ENCODE measurements at places on chromosomes 5 and 9.

DNA sequence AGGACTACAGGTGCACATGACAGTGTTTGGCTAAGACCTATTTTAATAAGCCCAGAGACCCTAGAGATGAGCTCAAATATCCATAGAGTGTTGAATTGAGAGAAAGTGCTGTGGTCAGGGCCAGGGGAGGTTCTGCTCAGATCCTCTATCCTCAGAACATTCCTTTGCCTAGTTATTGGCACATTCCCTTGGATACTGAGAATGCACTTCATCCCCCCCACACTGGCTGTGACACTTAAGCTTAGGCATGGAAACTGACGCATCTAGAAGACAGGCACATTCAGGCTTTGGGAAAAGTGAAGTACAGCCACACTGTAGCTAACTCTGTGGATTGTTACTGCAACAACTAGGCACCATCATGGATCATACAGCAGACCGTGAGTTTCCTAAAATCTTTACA, 27.1 kb upstream of the RASGRF2 start:
- DNase-seq: no peak

- DNase-seq: no peak
Observed at GRCh38 chr5:133977161-133977787, 8.8 kb upstream of the C5orf15 start.

- no peak for DNase-seq
Observed at GRCh38 chr5:151480384-151481293, 33.2 kb downstream of the SLC36A1 start.

DNA sequence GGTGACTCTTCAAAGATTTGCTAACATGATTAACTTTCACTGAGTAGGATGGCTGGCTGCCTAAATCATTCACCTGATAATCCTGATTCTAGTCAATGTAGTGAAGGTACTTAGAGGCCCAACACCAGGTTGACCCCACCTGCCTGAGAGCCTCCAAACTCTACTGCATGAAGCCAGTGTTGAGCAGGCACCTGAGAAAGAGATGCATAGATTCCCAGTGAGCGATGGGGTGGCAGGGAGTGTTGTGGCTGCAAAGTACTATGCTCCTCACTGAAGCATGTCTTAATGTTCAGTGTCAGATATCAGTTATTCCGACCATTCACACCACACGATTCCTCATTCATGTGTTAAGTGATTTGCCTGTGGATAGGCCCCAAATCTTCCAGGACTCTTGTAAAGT, 804.4 kb downstream of the TLE4 start:
- DNase-seq: no peak

GRCh38 chr5:20678814-20679298, 690.9 kb upstream of the CDH18 start:
- DNase-seq: no peak

GRCh38 chr9:91359083-91359482, 2.6 kb downstream of the AUH start:
- no peak for DNase-seq

GRCh38 chr9:130023144-130023787, 19.7 kb downstream of the FNBP1 start:
- DNase-seq: no peak

GRCh38 chr9:86324901-86325300, 29.3 kb downstream of the TUT7 start:
- DNase-seq: no peak

DNA sequence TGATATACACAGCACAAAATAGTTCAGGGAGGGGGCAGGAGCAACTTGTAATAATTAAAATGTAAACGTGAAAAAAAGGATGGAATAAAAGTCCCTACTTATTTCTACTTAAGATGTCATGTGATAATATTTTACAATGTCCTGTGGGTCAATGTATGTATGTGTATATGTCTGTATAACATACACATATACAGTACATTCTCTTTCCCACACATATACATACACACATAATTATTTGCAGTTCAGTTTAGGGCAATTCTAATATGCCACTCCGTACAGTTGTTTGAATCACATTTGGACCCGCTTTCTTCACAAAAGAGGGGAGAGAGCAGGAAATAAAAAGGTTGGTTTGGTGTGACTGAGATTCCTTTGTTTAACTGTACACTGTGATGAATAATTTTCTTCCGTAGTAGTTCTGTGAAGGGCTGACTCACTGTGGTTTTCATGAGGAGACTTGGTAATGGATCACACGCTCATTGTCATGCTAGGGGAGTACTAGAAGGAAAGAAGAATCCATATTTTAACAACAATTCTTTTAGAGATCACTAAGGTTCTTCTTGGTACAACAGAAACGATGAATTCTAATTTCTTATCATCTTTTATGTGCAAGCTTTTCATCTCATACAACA, 26.2 kb upstream of the ACOT12 start:
- DNase-seq: peak; percentile 88

GRCh38 chr5:50923768-50924494, 257.5 kb downstream of the PARP8 start:
- DNase-seq: no peak

- peak; percentile 62 for DNase-seq
Observed at GRCh38 chr9:113588242-113588810, 124.8 kb downstream of the RGS3 start.

DNA sequence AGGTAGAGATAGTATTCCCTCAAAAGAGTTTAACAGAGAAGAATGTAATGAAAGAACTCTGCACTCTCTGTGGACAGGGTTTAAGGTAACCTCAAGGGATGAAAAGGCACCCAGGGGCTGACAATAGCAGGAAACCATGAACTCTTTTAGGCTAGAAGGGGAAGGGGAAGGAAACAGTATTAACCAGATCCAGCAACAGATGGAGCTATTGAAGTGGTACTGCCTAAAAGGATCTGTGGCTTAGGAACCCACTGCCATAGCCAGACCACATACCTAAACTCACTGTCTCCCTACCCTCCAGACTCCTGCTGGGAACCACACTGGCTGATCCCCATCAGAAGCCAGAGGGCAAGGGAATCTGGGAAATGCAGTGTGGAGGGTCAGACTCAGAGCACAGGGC, 35.5 kb downstream of the PLGRKT start:
- DNase-seq: peak; percentile 16

GRCh38 chr9:91629718-91630117, 206.1 kb upstream of the NFIL3 start:
- no peak for DNase-seq

DNA sequence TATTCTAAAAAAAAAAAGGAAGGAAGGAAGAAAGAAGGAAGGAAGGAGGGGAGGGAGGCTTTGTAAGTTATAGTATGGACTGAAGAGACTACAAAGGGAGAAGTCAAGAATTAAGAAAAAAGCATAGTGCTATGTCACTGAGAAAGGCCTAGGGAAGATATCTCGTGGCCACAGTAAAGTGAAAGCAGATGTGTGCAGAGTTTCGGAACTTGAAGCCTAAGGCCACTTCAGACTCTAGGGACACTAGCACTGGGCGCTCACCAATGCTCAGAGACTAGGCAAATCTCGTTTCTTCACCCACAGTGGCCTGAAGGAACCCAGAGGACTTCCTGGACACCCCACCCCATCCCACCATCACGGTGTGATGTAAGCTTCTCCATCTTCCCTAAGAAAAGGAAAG, 181.4 kb upstream of the TRPM3 start:
- DNase-seq: no peak

DNA sequence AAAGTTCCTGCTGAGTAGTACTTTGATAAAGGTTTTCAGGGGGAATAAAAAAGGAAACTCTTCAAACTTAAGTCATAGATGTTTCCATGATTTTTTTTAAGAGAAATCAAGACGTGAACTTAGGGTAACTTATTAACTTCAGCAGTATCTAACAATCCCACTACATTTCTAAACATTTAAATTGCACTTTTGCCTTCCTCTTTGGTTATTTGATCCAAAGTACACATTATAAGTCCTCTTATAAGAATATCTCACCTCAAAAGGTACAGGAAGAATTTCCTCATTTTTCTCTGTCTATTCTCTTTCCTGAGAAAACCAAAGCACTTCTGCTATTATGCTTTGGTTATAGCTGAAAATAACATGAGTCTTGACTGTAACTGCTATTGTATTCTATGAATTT, 7.9 kb downstream of the PTPRD start:
- no peak for DNase-seq

DNA sequence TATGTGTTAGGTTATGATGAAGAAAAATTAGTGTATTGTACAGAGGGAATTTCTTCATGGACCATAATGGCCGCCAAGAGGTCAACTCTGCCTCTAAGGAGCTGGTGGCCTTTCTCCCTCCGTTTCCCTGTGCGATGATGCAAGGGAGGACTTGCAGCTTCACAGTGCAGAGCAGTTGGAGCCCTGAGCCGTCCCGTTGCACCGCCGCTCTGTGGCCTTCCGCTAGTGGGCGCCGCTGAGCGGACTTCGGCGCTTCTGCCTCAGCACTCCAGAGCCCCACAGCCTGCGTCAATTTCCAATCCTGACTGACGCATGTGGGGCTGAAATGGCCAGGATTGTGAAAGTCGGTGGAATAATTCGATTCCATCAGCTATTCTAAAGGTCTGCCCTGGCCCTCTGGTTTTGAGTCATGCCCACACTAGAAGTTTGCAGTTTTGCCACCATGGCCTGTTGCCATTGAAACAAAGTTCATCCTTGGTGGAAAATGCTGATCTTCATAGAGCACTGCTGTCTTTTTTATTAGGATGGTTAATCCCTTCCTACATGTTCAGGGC, 22.7 kb upstream of the LECT2 start:
- peak; percentile 75 for DNase-seq

All from hematopoietic multipotent progenitor cell treated with erythropoietin and hydrocortisone succinate and interleukin-3 and kit ligand, for 4 days (in vitro differentiated cells).